ENCODE measurements at places on chromosomes 2 and 18.

- no peak for DNase-seq
Observed at GRCh38 chr2:222582928-222583327, 73.0 kb downstream of the FARSB start.

DNA sequence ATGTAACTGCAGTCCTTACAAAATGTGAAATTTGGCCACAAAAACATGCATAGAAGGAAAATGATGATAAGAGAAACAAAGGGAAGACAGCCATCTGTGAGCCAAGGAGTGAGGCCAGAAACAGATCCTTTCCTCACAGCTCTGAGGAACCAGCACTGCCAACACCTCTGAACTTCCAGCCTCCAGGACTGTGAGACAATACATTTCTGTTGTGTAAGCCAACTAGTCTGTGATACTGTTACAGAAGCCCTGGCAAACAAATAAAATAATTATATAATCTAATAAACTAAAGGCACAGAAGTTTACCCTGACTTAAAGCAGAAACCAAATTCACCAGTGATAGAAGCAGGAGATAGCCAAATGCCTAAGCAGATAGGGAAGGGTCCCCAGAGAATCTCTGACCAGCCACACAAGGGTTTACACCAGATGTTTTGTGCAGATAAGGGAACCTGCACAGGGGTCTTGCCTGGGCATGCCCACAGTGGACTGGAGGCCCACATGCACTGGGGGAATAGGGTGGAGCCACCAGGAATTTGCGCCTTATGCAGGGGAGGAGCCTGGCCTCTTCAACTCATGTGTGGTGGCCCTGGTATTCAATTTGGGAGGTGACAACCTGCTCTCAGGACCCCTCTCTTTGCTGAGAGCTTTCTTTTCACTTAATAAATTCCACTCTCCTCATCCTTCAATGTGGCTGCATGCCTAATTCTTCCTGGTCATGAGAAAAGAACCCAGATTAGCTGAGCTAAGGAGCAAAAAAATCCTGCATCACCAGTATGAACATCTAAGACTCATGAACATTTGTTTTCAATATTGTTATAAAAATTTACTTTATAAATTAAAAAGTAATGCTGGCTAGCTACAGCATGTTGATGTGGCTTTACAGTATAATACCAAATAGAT lies 3.8 kb upstream of the GCC2 start:
- no peak for DNase-seq

DNA sequence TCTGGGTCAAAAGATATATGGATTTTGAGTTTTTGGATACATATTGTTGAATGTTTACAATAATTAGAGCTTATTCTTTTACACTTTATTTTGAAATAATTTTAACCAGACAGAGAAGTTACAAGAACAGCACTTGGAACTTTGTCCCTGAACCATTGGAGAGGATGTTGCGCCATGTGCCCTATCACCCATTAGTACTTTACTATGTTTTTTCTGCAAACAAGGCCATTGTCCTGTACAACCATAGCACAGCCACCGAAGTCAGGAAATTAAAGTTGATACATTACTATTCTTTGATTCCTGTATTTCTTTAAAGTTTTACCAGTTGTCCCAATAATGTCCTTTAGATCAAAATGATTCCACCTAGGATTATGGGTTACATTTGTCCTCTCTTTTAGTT lies 188.8 kb downstream of the ACKR3 start:
- DNase-seq: no peak

- no peak for DNase-seq
Observed at GRCh38 chr2:239167766-239168444, 232.9 kb downstream of the HDAC4 start.

DNA sequence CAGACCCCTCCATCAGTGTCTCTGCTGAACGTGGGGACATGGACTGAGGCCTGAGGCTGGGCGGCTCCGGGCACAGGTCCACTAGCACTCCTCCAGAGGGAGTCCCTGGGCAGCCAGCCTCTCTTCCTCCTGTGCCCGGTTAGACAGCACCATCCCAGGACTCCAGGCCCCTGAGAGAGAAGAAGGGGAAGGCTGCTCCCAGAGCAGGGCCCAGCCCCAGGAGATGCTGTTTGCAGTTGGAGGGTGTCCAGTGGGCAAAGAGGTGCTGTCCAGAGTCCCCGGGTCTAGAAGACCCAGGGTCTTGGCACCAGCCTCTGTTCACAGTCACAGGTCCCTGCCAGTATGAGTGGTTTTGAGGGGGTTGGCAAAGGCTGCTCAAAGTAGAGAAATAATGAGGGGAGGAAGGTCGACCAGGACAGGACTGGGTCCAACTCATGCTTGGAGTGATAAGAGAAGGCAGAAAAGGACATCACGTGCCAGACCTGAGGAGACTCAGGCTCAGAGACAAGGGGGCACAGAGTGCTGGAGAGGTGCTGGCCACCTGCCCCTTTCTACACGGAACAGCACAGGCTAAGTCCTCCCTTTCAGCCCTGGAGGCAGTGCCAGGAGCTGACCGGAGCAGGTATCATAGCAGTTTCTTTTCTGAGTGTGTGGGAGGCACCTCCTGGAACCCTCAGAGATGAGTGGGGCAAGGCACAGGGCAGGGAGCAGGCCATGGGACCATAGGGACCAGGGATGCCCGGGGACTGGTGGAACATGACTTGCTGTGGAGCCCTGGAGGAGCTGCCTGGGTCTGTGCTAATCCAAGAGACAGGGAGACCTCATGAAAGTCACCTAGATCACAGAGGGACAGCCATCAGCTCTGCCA lies 21.1 kb downstream of the CRACDL start:
- DNase-seq: no peak

GRCh38 chr2:8680822-8681760 lies 765 bp upstream of the ID2 start:
- DNase-seq: peak; percentile 71

GRCh38 chr18:62637807-62638687 lies 77.3 kb upstream of the PHLPP1 start:
- DNase-seq: no peak

DNA sequence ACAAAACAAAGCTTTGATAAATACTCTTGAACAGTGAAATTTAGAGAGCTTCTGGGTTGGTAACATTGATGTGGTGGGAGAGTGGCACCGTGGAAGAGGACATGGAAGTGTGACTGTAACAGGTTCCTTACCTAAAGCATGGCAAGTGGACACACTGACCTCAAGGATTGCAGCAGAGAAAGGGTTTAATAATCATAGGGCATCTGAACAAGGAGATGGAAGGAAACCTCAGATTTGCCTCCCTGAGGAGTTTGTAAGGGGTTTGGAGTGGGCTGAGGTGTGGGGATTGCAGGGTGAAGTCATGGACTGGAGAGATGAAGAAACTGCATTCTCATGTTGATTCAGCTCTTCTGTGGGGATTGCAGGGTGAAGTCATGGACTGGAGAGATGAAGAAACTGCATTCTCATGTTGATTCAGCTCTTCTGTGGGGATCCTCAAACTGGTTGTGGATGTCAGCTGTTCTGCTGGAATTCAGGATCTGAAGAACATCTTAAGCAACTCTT lies 83.8 kb upstream of the TLK1 start:
- DNase-seq: no peak

DNA sequence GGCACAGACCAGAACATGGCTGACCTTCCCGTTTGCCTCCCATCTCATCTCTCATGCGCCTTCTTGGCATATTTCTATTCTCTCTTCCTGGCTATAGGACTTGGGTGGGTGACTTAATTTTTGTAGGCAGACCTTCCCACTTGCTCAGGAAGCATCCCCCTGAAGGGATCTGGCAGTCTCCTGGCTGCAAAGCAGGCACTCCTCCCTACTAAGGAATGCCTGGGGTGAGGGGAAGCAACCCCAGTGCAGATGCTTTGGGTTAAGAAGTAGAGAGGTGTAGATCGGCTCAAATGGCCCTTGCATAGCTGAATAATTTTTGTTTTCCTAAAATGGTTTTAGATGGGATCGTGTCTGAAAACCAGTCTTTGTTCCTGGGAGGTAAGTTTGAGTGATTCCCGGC lies 17.6 kb downstream of the MCFD2 start:
- no peak for DNase-seq

DNA sequence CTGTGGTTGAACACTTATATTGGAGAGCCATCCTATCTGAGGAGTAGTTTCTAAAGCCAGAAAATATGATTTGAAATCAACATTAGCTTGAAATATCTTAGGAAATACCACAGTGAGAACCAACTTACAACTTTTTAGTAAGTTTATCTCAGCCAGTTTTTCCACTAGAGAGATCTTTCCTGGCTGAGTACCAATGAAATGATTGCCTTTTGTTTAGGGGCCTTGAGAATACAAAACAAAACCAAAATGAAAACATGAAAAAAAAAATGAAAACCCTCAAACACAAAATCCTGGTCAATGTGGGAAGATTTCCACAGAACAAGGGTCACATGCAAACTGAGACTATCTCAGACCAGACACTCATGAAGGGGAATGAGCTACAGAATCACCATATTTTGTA lies 429.0 kb downstream of the SETBP1 start:
- no peak for DNase-seq

DNA sequence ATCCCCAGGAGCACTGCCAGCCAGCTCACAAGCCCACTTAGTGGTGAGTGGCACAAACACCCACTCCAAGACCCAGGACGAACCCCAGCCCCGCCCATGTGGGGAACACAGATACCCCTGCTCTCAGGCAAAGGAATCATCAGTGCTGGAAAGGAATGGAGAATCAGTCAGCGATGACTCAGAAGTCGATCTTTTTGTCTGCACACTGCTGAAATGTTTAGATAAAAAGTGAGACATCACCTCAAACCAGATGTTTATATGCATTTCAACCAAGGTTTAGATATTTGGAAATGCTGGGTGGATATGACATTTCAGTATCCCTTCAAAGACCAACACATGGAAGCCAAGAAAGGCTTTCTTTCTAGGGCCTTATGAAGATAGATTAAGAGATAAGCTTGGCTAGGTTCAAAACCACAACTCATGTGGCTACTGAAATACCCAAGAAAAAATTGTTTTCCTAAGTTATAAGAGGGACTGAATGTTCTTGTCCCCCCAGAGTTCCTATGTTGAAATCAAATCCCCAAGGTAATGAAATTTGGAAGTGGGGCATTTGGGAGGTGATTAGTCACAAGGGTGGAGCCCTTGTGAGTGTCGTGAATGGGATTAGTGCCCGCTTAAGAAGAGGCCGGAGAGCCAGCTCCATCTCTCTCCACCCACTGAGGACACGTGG lies 43.7 kb downstream of the POU3F3 start:
- no peak for DNase-seq

DNA sequence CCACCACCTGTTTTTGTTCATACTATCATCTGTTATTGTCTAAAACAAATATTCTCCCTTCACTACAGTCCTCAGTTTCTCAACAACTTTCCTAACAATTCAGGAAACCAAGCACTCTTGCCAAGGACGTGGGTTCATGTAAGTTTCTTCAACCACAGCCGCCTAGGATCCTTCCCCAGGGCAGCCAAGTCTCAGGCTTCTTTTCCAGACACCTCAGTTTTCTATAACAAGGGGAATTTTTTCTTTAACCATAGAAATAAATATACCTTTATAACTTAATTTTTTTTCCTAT lies 39.4 kb upstream of the AGPS start:
- DNase-seq: no peak

DNA sequence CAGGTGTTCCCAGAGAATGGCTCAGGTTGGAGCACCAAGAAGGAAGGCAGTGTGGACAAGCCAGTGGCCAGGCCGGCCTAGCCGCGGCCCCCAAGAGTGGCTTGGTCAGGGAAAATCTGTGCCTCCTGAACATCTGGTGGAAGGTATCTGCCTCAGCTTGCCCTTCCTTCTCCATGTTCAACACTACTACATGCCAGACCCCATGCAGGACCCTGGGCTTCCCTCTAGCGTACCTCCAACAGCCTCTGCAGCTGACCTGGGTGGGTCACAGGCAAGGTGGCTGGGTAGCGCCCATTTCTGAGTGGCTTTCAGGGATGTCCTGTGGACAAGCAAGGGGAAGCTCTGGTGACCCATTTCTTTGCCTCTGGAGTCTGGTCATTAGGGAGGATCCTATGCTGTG lies 7.7 kb downstream of the WNT10A start:
- DNase-seq: no peak

DNA sequence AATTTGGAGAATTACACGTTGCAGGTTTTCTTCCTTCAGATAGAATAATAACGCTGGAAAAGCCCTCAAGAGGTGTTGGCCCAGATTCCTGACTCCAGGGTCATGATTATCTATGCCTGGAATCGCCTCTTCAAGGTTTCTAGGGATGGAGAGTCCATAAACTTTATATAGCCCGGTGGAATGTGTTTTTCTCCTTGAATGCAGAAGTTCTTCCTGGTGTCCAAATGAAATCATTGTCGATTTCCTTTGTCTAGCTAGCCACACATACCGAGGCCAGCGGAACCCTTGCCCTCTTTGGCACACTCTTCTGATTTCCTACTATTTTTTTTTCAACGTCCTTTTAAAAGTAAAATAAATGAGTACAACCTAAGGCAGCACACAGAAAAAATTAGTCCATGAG lies 117.8 kb downstream of the PID1 start:
- no peak for DNase-seq

DNA sequence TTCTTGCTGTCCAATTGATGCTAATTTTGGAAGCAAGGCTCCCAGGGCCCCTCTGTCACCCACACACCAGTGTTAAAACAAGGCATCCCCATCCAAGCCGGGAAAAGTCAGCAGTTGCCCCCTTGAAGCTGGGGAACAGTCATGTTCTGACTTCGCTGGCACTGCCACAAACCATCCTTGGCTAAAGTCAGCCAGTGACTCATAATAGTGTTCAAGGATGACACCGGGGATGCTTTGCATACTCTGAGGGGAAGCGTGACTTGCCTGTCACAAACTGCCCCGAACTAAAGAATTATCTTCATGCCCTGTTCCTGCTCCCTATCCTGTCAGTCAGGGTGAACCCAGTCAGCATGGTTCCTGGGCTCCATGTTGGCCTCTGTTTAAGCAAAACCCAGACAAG lies 37.0 kb downstream of the TGFA start:
- no peak for DNase-seq

DNA sequence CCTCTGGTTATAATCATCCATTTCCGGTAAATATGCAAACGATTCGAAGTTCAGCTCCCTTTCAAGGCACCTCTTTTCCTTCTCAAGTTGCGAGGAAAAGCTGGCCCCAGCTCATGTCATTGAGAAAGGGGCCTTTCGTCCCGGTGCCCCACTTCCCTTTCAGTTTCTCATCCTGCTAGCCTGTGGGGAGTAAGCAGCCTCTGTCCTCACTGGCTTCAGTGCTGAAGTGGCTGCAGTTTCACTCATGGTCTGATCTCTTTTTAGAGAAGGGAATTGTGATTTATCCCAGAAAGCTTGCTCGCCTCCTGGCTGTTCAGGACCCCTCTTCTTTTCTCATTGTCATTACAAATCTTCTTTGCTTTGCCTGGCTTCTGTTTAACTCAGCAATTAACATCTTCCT lies 207.5 kb downstream of the NR4A2 start:
- DNase-seq: no peak

DNA sequence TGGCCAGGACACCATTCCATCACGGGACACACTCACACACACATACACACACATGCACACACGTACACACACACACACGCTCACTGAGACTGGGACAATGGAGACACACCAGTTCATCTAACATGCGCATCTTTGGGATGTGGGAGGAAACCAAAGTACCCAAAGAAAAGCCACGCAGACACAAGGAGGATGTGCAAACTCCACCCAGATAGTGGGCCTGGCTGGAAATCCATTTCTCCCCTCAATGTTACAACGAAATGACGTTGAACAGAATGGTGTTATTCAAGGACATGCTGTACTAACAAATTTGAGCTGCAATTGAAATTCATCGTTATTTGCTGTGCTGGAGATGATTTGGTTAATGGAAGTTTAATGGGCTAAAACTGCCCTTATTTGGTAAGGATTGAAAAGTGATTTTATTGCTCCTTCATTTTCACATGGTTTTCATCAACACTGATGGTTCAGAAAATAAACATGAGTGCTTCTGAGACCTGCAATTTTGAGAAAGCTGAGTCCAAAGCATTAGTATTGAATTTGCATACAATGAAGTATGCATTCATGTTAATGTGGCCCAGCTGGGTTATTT lies 110.0 kb downstream of the KCNE4 start:
- no peak for DNase-seq

Measured in stimulated activated CD8-positive, alpha-beta memory T cell treated with anti-CD3 and anti-CD28 coated beads, Interleukin-15, amount 100 ng/mL, for 4 hours (primary cell).